ENCODE measurements at places on chromosomes 16 and 17.

- DNase-seq = no peak
These were observed 16.6 kb upstream of the LITAF start for GRCh38 chr16:11603331-11603750.

GRCh38 chr17:13562271-13562800, 39.4 kb downstream of the HS3ST3A1 start:
- no peak for DNase-seq

GRCh38 chr16:29720703-29721102, 25.1 kb downstream of the C16orf54 start:
- no peak for DNase-seq

DNA sequence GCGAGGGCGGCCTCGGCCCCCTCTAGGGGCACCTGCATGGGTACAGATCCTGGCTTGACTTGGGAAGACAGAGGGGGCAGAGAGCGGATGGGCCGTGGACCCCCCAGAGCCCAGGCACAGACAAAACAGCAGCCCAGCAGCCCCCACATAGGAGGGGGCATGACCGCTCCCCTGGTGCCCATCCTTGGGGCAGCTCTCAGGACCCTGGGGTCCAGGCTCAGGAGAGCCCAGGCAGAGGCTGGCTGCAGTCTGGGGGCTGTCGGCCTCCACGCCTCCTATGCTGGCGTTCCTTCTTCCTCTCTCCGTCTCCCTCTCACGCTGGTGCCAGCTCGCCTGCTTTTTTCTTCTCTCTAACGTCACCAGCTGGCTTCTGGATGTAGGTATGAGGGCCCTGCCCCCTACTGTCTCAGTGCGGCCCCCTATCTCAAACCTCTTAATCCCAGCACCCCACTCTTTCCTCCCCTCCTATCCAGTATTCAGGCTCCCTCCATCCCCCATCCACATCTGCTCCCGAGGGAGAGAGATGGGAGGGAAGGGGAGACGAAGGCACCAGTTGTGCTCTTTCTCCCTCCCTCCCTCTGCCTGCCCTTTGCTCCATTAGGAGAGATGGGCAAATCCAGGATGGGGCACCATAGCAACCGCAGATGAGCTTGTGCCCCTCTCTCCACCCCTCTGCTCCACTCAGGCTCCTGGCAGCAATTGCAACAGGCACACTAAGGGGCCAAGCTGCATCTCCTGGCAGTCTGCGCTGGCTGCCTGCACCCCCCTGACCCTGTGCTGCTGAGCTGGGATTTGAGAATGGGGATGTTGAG, at the start of gene GPR179:
Gene GPR179 (minus strand): TSS at position 349 of the 812 bp plus-strand sequence. CDS start 167 bp downstream, at position 182.
- DNase-seq = no peak

DNA sequence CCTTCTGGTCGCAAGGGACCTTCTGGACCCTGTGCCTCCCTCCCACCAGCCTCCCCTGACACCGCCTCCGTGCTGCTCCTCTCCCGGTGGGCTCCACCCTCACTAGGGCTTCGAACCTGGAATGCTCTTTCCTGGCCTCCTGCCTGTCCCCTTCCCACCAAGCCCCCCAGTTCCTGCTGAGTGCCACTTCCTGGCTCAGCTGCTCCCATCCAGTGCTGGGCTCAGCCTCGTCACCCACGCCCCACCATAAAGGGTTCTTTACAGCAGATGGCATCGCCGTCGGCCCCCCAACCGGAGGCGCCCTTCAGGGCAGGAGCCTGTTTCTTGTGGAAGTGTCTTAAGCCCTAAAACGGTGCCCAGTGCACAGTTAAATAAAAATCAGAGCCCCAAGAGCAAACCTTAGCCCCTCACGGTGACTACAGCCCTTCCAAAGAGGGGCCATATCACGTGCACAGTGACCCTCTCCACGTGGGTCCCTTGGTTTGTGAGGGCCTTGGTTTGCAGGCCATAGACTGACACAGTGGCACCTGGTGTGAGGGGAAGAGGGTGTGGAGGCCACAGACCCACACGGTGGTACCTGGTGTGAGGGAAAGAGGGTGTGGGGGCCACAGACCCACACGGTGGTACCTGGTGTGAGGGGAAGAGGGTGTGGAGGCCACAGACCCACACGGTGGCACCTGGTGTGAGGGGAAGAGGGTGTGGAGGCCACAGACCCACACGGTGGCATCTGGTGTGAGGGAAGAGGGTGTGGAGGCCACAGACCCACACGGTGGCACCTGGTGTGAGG, 111.4 kb downstream of the METRNL start:
- DNase-seq = no peak

DNA sequence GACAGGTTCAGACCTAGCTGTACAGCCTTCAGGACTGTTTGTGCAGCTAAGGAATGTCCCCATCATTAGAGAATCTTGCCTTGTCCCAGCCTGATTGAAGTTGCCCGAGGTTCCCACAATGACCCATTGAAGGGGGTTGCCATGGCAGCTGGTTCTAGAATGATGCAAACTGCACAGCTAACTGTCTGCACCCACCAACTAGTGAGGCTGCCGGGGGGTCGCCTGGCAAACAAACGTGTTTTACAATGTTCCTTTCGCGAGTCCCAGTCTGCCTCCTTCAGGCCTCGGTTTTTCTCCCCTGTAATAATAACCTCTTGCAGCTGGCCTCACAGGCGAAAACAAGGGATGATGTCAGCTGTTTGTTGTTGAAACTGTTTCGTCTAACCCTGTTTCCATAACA, 5.5 kb downstream of the C16orf96 start:
- DNase-seq = no peak
